CD4-positive, alpha-beta T cell treated with Interferon alpha-2 for 1 hour (primary cell): ENCODE measurements at places on chromosomes 16 and 17.

- no peak for DNase-seq
Observed at GRCh38 chr16:78583441-78583840, 484.0 kb downstream of the WWOX start.

DNA sequence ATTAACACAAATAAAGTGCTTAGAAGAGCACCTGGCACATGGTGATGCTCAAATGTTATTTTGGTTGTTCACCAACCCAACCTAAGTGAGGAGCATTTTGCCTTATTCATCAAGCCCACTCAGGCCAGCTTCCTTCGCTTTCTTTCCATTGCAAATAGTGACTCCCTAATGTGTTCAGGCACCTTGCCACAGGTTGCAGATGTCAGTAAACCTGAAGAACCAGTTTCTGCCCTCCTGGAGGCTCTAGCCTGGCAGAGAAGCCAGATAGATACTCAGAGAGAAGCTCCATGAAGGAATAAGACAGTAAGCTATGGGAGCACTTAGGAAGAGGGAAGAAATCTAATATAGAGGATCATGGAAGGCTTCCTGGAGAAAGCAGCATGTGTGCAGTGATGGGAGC, 23.9 kb downstream of the GPR139 start:
- DNase-seq: no peak

DNA sequence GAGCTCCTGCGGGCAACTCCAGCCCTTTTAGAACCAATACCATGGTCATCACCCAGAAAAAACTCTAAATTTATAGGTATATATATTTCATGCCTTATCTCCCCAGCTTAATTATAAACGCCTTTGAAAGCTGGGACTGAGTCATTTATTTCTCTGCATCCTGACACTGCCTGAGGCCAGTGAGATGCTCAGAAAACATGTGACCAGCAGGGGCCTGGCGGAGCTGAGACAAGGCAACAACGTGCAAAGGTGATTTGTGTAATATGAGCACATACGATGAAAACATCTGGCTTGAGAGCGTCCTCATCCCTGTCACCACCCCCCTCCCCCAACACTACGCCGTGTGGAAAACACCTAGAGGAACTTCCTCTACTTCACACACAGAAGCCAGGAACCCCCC, 22.7 kb downstream of the NXN start:
- no peak for DNase-seq

DNA sequence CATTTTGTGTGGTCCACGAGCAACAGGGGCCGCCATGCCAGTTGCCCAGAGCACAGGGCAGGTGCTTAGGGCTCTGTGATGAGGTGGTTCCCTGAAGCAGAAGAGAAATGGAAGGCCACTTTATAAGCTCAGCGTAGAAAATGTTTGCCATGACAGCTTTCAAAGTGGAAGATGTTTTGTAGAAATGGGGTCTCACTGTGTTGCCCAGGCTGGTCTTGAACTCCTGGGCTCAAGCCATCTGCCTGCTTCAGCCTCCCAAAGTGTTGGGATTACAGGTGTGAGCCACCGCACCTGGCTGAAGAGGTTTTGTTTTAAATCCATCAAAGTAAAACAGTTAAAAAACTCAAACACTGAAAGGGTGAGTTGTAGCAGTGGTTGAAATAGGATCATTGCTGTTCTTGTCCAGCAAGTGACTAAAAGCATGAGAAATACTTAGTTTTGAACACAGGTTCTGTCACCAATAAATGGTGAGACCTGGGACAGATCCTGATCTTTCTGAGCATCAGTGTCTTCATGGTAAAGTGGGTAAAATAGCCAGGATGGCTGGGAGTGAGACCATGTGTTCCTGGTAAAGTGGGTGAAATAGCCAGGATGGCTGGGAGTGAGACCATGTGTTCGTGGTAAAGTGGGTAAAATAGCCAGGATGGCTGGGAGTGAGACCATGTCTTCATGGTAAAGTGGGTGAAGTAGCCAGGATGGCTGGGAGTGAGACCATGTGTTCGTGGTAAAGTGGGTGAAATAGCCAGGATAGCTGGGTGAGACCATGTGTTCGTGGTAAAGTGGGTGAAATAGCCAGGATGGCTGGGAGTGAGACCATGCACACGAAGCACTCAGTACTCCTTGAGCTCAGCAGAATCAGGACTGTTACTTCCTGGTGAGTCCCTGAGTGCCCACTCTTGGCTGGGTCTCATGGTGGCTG, 46.0 kb downstream of the BANP start:
- DNase-seq: no peak

DNA sequence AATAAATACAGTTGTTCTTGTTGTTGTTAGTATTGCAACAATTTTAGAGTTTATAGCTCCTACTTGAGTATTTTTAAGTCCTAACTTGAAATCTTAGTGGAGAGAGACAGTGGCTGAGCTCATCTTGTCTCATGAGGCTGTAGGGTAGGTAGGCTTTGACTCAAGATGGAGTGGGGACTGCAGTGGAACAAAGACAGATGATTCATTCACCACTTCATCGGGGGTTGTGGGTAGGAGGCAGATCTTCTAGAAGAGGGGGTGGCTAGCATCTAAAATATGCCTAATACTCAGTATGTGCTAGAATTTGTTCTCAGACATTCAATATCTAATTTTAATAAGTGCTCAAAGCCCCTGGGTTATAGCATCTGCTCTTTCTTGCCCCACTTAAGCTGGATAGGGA, 13.1 kb upstream of the MMD start:
- no peak for DNase-seq

GRCh38 chr16:50247123-50247905, 19.0 kb upstream of the ADCY7 start:
- DNase-seq: no peak

- DNase-seq: no peak
Observed at GRCh38 chr16:9567666-9568065, 476.2 kb downstream of the HAPSTR1 start.
